ENCODE measurements at places on chromosomes 16 and 17.

GRCh38 chr16:70678121-70678897 lies 7.5 kb downstream of the MTSS2 start:
- no peak for DNase-seq

- no peak for DNase-seq
Measured at GRCh38 chr16:28180655-28181460, 30.9 kb downstream of the XPO6 start.

DNA sequence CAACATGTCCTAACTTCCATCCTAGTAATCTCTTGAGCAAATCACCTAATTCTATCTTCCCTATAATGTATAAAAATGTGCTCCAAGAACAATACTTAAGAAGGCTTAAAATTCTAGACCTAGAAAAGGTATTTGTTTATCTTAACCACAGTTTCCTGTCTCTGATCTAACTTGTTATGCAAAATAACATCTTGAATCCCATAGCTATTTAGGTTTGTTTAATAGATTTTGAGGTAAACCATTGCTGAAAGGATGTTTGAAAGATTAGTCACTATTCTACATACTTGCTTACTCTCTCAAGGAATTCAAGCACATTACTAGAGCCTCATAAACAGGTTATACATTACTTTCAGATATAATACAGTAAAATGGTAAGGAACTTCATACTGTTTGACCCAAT lies 13.0 kb downstream of the CA10 start:
- DNase-seq: no peak

- no peak for DNase-seq
Measured at GRCh38 chr17:45221081-45222013, at the start of gene FMNL1. Gene FMNL1 (plus strand): TSS chr17:45221885. CDS start chr17:45222125, 240 bp downstream.

- no peak for DNase-seq
Measured at GRCh38 chr16:52633230-52633629, 86.3 kb upstream of the TOX3 start.

DNA sequence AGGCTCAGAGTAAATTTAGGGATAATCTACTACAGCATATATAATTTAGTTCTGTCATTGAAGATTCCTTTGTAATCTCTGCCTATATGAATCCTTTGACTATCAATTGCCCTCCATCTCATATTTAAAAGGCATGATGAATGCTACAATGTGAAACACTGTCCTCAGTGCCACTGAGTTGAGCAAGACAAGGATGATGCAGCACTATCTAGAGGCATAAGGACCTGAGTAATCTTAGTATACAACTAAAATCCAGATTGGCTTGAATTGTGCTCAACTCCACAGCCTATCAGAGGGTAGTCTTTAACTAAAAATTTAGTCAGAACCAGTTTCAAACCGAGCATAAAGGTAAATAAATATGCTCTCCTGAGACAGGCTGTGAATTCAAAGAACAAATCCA lies 11.6 kb upstream of the STRADA start:
- no peak for DNase-seq

DNA sequence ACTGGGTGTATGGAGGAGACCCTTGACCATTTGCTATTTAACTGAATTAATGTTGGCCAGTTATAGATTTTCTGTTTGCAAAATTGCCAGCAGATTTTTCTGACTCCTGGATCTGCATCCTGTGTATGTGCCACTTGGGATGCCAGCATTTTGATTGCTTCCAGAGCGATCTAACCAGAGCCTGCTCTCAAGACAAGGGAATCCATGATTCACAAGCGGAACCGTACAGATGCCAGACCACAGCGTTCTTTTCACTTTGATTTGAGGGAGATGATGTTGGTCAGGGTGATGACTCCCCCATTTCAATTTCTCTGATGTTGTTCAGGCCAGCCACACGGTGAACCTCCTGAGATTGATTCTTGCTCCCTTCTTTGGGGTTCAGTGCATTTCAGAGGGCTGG lies 228.7 kb downstream of the CDH13 start:
- no peak for DNase-seq

DNA sequence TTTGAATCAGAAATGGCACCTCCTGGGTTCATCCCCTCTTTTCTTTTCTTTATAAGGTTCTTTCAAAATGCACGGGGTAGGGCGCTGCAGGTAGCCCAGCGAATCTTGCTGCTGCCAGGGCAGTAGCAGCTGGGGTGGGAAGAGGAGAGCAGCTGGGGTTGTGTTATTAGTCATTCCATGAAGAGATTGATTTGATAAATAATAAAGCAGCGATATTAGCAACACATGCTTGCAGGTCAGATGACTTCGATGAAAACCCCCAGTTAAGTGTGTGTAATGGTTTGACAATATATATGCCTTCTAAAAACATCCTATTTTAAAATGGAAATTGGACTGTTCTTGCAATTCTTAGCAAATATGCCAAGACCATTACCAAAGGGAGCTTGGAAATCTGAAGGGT lies 200.7 kb downstream of the CCDC182 start:
- no peak for DNase-seq

- no peak for DNase-seq
Measured at GRCh38 chr17:29205047-29205446, 24.8 kb upstream of the MYO18A start.

- no peak for DNase-seq
Measured at GRCh38 chr17:76752006-76752405, 14.1 kb downstream of the MFSD11 start.

DNA sequence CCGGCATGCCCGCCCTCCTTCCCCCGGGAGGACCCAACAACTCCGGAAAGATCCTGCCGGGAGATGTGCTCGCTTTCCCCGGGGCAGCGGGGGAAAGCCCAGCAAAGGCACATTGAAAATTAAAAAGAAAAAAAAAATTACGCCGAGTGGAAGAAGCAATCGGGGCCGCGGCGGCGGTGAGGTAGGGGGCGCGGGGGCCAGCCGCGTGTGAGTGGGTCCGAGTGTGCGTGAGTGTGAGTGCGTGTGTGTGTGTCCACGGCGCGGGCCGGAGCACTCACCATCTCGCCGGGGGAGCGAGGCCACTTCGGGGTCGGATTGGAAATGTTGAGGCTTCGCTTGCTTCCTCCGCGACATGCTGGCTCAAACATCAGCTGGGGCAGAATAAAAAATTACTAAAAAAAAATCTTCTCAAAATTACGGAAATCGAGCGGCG lies at the start of gene SALL1:
SALL1 (minus strand) TSS at position 383 of the 433 bp plus-strand sequence; CDS start at position 354, 29 bp downstream.
- no peak for DNase-seq
